CD8-positive, alpha-beta memory T cell (primary cell): ENCODE measurements at places on chromosomes 2 and 18.

DNA sequence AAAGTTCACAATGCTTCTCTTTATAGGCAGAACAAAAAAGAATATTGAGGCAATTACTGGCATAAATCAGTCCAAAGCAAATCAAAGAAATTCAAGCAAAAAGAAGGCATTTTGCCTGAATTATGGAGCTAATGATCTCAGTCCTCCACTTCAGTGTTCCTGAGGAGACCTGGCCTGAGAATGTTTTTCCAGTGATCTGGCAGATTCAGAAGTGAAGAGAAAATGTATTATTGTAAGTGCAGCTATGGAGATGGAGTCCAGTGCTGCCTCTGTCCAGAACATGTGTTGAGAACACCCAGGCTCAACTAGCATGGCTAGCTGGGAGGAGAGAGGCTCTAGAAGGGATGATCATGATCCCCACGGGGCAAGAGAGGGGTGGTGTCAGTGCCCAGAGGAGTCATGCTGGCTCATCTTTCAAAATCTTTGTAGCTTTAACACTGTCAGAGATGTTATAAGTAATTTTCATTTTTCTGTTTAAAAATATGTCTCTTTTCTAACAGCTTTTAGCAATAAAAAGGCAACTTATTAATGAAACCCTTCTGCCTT is 367.0 kb upstream of the RAB12 start:
- no peaks in the 10 kb centered on the region for H3K27me3 ChIP-seq
- no peak for DNase-seq
- no peak overlapping the region for H3K4me3 ChIP-seq
- H3K36me3 ChIP-seq: no peaks in the 10 kb centered on the region
- H3K27ac ChIP-seq: no peak overlapping the region

- H3K27me3 ChIP-seq: no peaks in the 10 kb centered on the region
- DNase-seq: no peak
- H3K27ac ChIP-seq: no peak overlapping the region
- no peaks in the 10 kb centered on the region for H3K36me3 ChIP-seq
- H3K4me1 ChIP-seq: no peaks in the 10 kb centered on the region
These were observed 1120.8 kb upstream of the TMEFF2 start for GRCh38 chr2:193315428-193316091.

- H3K4me3 ChIP-seq: peak overlapping the region; percentile 42
- H3K4me1 ChIP-seq: peaks cover 49% of the 10 kb centered on the region
- peak; percentile 55 for DNase-seq
- no peaks in the 10 kb centered on the region for H3K36me3 ChIP-seq
These were observed 40.3 kb downstream of the INPP5D start for GRCh38 chr2:233100192-233100998.

- no peaks in the 10 kb centered on the region for H3K36me3 ChIP-seq
- H3K27ac ChIP-seq: no peak overlapping the region
- no peak for DNase-seq
- H3K27me3 ChIP-seq: no peaks in the 10 kb centered on the region
These were observed 211.6 kb downstream of the TRIB2 start for GRCh38 chr2:12928197-12928774.

GRCh38 chr2:171235262-171235881 is 74.7 kb upstream of the TLK1 start:
- H3K4me3 ChIP-seq: no peak overlapping the region
- H3K4me1 ChIP-seq: no peaks in the 10 kb centered on the region
